Effector CD4-positive, alpha-beta T cell (primary cell): ENCODE measurements at places on chromosomes 2 and 18.
A peak's percentile ranks its signal among the peaks of the same experiment; 100 is the strongest.

GRCh38 chr2:27807476-27807875 lies 36.0 kb downstream of the MRPL33 start:
- no peak for DNase-seq

GRCh38 chr2:119337749-119338148 lies 28.9 kb downstream of the C2orf76 start:
- no peak for DNase-seq

DNA sequence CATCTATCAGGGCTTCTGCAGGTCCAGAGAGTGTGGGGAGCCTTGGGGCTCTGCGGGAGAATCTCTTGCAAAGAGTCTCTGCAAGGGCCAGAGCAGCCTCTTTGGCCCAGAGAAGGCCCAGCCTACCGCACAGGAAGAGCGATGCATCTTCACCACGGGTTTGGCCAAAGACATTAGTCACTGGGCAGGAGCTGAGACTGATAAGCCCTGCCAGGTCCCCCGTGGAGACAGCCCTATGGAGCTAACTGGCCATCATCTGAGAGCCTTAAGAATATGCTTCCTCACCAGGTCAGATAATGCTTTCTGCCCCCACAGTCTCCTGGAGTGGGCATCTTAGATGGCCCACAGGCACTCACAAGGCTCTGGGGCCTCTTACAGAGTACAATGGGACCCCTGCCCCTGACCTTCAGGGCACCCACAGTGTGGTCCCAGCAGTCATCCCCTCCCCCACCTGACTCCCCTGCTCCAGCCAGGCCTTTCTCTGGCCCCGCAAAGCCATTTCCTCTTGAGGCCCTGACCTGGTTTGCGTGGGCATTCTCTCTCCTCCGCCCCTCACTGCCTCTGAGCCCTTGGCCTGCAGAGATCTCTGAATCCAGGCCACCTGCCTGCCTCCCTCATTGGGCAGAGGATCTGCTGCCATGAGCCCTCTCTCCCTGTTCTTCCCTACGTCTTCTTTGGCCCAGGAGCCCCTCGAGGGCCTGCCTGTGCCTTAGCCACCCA lies 31.9 kb upstream of the MAPRE3 start:
- DNase-seq: no peak

DNA sequence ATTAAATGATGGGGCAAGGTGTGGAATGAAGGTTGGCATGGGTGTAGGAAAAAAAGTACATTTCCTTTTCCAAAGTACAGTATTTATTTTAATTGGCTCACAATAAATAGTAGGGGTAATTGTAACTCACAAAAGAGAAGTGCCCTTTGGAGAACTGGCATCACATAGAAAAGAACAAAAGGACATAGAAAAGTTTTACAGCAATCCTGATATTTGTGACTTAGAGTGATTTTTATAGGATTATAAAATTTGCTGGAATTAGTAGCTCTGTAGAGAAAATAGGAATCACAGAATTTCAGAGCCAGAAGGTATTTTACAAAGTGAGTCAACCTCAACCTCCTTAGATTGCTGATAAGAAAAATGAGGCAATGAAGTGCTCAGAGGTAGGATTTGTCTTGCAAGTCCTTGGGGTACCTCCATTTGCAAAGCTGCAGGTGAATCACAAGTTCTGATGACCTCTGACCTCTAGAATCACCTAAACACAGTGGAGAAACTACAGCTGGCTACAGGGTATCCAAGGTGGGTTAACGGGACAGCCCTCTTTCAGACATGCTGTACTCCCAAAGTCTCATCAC lies 133.6 kb downstream of the SOCS6 start:
- DNase-seq: no peak

DNA sequence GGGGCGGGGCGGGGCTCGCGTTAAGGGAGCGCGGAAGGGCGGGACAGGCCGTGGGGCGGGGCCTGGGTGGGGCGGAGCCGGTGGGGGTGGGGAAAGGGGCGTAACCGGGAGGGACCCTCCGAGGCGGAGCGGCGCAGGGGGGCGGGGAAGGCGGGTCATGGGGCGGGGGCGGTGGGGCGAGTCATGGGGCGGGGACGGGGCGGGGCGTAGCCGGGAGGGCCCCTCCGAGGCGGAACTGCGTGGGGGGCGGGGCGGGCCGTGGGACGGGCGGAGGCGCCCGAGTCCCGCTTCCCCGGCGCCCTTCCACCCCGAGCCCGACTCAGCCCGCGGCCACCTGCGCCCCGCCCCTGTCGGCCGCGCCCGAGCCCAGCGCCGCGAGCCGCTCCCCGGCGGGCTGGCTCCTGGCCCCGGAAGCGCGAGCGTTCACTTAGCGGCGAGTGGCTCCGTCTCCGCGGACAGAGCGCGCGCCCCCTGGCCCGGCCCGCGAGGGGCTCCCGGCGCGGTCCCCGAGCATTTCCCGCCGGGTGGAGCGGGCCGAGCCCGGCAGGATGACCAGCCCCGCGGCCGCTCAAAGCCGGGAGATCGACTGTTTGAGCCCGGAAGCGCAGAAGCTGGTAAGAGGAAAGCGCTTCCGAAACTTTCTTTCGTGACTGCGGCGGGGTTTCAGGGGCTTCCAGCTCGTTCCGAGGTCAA lies 64.7 kb downstream of the LRRFIP1 start:
- peak; percentile 92 for DNase-seq
